ENCODE measurements at places on chromosomes 16 and 17.

DNA sequence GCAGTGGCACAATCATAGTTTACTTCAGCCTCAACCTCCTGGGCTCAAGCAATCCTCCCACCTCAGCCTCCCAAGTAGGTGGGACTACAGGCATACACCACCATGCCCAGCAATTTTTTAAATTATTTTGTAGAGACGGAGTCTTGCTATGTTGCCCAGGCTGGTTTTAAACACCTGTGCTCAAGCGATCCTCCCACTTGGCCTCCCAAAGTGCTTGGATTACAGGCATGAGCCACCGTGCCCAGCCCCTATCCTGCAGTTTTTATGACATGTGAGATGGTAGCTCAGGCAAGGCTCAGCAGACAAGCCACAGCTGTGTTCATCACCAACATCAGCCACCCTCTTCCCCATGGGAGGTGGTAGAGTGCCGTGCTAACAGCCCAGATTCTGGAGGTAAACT, 46.2 kb upstream of the TNRC6A start:
- DNase-seq = no peak

- DNase-seq = peak; percentile 69
Measured at GRCh38 chr16:84055801-84056634, 13.4 kb upstream of the SLC38A8 start.

- DNase-seq = no peak
Measured at GRCh38 chr16:66850115-66850815, 6.1 kb downstream of the CA7 start.

DNA sequence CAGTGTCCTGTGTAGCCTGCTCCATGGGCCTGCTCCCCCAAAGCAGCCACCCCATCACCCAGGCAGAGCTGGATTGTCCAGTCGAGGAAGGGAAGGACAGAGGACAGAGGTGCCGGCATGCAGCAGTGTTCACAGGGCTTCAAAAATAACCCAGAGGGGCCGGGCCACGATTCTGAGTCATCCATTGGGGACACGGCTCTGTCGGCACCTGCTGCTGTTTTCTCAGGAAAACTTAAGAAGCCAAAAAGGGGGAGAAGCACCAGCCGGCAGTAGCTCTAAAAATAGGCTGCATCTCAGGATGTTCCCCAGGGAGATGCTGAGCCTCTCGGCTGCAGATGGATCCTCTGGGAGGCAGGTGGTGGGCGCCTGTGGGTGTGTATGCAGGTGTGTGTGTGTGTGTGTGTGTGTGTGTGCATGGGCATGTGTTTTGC, 1.6 kb downstream of the CA7 start:
- DNase-seq = no peak

DNA sequence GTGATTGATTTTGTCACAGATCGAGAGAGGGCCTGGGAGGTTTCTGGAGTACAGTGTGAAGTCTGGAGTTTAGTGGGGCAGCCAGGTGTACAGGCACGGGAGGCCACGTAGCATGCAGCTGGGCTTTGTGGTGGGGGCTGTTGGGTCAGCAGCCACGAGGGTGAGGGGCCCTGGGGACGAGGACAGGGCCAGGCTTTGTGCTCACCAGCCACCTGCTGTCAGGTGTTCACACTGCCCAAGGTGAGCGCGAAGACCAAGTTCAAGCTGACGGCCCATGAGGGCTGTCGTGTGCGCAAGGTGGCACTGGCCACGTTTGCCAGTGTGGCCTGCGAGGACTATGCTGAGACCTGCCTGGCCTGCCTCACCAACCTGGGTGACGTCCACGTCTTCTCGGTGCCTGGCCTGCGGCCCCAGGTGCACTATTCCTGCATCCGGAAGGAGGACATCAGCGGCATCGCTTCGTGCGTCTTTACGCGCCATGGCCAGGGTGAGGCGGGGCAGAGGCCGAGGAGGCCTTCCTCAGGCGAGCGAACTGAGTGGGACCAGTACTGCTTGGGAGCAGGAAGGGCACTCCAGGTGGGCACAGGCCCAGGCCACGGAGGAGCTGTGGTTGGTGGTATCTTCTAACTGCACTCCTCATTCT, 15.9 kb downstream of the LLGL1 start:
- DNase-seq = no peak

DNA sequence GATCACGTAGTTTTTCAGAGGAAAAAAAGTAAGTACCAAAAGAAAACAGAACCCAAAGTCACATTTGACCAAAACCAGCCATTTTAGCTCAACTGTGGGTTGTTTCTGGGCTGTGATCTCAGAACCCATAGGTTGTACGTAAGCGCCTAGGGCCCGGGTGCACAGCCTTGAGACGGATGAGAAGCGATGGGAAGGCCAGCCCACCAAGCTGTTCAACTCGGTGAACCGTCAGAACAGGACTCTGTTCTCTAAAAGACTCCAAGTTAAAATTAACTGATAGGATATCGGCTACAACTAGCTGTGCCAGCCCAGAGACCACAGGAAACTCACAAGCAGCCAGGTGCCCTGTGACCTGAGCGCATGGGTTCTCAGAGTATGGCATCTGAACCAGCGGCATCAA, 28.3 kb downstream of the USP22 start:
- no peak for DNase-seq
